ENCODE measurements at places on chromosomes 1 and 21. TPM values are rescaled to one million over a fixed set of nuclear protein-coding genes. Genes with fewer than 3 reads are reported as not detected.

The RIPPLY3 gene
- not detected for total RNA-seq

The NUP210L gene
- total RNA-seq, result 2.1 TPM

- no peak for DNase-seq
Measured at GRCh38 chr1:150186789-150187559, 37.3 kb downstream of the PLEKHO1 start.

DNA sequence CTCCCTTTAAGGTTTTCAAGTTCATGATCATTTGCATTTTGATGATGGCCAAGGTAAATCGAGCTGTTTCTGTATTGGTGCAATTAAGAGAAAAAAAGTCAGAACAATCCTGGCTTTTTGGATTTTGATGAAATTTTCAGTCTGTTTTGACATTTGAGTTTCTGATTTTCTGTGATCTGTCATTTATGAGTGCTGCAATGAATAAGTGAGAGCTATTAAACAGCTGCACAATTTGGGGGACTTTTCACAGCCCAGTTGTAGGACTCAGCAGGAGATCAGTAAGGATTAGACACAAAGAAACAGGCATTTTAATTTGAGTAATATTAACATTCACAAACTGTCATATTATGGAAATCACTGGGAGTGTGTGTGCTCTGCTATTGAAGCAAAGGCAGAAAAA lies 452.9 kb upstream of the CXADR start:
- no peak for DNase-seq

- DNase-seq, result no peak
Measured at GRCh38 chr1:88549536-88549935, 134.5 kb upstream of the PKN2 start.
